Non-pigmented ciliary epithelial cell (primary cell): ENCODE measurements at places on chromosomes 1 and 21.

GRCh38 chr1:210456731-210457255, 128.1 kb downstream of the HHAT start:
- DNase-seq = no peak

GRCh38 chr1:198270273-198270828, 113.6 kb downstream of the NEK7 start:
- no peak for DNase-seq

GRCh38 chr1:211609120-211610024, 30.4 kb upstream of the SLC30A1 start:
- DNase-seq = no peak

DNA sequence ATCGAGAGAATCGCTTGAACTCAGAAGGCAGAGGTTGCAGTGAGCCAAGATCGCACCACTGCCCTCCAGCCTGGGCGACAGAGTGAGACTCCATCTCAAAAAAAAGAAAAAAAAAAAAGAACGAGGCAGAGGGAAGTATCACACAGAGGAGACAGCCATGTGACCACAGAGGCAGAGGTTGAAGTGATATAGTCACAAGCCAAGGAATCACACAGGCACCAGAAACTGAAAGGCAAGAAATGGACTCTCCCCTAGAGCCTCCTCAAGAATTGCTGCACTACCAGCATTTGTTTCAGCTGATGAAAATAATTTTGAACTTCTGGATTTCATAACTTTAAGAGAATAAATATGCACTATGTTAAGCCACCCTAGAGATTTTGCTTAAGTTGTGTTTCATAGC, 459.6 kb downstream of the PTPRC start:
- no peak for DNase-seq

- no peak for DNase-seq
These were observed 35.2 kb upstream of the SERBP1 start for GRCh38 chr1:67465375-67465774.

DNA sequence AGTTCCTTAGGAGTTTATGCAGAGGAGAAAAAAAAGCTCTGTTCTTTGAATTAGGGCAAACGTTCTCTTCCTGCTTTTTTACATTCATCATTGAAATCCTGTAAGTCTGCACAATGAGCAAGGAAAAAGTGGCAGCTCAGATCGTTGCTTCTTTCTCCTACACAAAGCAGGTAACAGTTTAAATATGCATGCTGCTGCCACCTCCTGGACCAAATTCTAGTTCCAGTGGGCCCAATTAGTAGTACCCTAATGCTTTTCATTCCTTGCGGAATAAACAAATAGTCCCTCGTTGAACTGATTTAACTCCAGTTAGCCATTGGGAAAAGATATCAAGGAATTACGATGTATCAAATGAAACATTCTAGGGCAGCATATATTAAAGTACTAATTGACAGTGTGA, 20.1 kb downstream of the YTHDF2 start:
- no peak for DNase-seq

- no peak for DNase-seq
These were observed 862.7 kb downstream of the NCAM2 start for GRCh38 chr21:21860888-21861287.

DNA sequence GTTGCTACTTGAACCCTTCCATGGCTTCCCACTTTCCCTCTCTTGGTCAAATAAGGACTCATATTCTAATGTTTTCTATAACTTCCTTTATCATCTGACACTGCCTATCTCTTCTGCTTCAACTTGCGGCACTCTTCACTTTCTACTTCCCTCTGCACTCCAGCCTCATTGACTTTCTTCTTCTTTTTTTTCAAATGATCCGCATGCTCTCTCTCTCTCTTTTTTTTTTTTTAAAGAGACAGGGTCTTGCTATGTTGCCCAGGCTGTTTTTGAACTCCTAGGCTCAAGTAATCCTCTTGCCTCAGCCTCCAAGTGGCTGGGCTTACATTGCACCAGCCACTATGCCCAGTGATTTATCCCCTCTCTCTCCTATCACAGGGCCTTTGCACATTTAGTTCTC, 7.3 kb upstream of the IL10 start:
- no peak for DNase-seq

GRCh38 chr1:57976216-57976615, 552.4 kb upstream of the DAB1 start:
- DNase-seq = no peak

- peak; percentile 26 for DNase-seq
These were observed 37.3 kb downstream of the CHAF1B start for GRCh38 chr21:36422279-36423098.

DNA sequence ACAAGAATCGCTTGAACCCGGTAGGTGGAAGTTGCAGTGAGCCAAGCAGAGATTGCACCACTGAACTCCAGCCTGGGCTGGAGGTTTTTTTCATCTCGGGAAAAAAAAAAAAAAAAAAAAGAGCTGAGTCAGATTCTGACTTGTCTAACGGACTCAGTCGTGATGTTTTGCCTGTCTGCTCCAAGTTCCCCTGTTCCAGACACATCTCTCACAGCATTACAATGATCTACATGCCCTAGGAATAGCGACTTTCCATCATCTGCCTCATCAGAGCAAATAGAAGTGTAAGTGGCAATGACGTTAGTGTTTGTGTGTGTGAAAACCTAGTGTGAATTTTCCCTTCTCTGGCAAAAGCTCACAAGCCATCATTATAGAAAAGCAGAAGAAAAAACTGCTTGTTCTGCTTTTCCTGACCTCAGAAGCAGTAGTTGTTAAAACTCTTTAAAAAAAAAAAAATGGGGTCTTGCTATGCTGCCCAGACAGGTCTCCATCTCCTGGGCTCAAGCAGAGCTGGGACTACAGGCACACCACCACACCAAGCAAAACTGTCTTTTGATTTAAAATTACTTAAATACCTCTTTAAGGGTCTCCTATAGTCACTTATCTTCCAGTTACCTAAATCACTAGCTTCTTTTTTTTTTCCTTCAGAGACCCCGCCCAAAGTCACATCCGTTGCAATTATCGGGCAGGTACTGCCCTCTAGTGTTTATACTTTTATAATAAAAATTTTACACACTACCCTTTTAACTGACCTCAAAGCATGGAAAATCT, 37.3 kb downstream of the PLEKHO1 start:
- DNase-seq = no peak

GRCh38 chr1:91797164-91797563, 88.8 kb downstream of the TGFBR3 start:
- DNase-seq = no peak

DNA sequence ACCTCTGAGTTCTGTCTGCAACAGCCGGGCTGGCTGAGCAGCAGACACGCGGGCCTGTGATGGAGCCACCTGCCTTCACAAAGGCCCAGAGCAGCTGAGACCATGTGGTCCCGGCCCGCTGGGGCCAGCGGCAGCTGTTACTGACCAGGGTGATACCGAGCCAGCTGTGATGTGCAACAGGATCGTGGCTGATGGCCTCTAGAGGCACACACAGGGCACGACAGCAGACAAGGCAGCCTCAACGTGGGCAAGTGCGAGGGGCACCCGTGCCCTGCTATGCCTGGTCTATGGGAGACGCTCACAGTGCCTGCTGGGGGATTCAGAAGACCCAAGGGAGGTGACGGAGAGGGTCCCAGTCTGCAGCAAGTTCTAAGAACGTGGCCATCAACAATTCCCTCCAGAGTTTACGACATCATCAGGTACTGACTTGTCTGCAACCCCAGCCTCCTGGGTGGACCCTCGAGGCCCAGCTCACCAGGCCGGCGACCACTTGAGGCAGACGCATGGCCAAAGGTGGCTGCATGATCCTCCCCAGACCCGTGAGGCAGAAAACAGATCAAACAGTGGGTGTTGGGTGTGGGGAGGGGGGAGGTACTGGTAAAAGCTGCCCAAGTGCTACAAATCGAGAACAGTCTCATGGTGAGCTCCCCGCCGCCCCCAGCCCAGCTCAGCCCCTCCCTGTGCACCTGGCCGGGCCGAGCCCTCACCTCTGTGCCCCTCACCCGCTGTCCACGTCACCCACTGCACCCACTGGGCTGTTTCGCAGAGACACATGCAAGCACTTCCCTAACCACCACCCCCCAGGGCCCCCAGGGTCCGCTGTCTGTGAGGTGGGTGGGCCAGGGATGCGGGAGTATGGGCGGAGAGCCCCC, 6.0 kb downstream of the POFUT2 start:
- DNase-seq = no peak

DNA sequence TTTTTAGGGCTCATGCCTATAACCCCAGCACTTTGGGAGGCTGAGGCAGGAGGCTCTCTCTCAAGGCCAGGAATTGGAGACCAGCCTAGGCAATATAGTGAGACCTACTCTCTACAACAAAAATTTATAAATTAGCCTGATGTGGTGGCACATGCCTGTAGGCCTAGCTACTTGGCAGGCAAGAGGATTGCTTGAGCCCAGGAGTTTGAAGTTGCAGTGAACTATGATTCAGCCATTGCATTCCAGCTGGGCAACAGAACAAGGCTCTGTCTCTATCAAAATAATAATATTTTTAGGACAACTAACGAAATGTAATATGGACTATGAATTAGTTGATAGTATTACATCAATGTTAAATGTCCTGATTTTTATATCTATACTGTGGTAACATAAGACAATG, 68.8 kb upstream of the ARID1A start:
- DNase-seq = no peak

DNA sequence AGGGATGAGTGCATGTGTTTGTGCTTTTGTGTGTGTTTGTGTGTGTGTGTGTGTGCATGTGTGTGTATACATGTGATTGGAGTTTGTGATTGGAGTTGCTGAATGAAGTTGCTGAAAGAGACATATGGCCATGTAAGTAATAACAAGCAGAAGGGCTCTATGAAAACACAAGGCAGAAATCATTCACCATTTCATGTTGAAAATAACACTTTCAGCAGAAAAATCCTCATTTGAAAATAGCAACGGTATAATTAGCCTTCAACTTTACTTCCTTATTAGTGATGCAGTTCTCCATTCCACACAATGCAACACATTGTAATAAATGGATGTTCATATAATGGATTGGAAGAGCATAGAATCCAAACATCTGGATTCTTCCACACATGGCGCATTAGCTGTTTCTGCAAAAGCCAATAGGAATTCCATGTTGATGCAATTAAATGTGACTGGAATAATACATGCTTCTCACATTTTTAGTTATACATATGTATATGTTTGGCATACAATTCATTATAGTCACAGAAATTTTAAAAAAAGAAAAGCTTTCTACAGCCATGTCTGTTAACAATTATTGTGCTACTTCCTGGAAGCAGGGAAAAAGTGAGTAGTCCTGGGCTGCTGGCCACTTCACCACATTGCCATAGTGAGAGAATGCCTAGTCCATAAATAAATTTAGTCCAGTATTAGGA, 538.0 kb downstream of the LTN1 start:
- DNase-seq = no peak

- DNase-seq = no peak
These were observed 253.6 kb downstream of the HMCN1 start for GRCh38 chr1:185987611-185988321.

DNA sequence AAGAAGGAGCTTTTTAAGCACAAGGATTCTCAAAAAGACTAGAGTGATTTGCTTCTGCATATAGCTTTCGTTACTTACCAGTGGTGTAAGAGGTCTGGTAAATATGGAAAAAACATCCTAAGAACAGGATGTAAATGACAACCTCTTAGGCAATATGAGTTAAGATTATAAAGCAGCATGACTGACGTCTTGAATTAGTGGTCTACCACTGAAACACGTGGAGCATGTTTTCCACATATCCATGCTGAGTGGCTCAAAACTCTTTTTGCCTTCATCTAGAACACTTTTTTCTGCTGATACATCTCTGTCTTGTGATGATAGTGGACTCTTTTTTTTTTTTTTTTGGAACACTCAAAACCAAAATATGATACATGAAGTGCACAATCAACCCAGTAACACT, 44.6 kb downstream of the RCAN1 start:
- no peak for DNase-seq

DNA sequence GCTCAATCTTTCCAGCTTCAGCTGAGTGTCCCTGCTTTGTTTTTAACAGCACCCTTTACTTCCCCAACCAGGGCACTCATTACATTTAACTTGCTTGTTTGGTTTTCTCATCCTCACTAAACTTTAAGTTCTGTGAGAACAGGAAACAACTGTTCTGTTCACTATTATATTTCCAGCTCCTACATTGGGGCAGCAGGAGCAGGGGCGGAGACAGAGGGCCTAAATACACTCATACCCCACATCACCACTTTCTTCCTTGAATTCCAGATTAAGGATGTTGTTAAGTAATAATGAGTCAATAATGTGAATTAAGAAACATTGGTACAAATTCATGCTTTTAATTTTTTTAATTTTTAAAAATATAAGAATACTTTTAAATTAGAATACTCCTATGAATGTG, 6.0 kb downstream of the DRAM2 start:
- DNase-seq = no peak

- DNase-seq = no peak
These were observed 420.8 kb downstream of the NPHP4 start for GRCh38 chr1:5571438-5571837.

DNA sequence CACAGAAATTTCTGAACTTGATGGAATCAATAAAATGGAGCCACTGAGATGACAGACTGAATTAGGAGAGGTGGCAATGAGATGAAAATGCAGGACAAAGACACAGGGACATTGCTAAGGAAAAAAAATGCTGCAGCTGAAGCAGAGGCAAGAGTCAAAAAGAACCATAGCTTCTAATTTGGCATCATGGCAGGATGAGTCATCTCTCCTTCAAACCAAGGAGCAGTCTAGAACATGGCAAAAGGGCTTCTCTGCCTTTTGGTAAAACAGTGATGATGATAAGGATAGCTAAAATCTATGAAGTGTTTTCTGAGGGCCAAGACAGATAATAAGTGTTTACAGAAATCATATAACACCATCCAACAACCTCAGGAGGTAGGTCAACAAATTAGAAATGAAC, 16.8 kb downstream of the SLC19A2 start:
- no peak for DNase-seq

DNA sequence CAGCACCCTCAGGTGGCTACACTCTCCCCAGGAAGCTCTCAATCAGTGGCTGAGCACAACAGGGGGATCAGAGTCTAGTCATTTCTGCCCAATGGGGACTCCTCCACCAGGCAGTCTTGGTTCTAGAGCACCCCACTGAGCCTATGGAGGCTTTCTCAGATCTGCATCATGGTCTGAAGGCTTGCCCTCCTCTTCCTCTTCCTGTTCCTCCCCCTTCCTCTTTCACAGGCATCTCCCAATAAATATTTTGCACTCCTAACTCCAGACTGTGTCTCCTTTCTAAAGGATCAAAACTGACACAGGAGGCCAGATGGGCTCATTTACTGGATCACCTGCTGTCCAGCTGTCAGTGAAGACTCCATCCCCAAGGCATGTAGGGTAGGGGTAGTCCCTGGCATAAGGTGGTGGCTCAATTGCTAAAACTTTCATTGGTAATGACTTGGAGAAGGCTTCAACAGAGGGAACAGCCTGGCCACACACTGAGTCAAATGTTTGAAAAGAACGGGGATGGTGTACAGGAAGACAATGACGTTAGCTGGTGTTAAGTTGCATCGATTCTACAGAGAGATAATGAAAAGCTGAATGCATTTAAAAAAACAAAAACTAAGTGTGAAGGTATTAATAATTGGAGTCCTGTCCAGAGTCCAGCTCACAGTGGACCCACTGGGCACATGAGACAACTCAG, 84.2 kb upstream of the SLC2A1 start:
- no peak for DNase-seq

GRCh38 chr1:156491151-156491949, 9.2 kb downstream of the MEF2D start:
- DNase-seq = no peak

GRCh38 chr1:3004285-3005205, 16.7 kb upstream of the ACTRT2 start:
- DNase-seq = no peak
